ENCODE measurements at places on chromosomes 6 and 20. TPM values are rescaled to one million over a fixed set of nuclear protein-coding genes. Genes with fewer than 3 reads are reported as not detected.
A peak's percentile ranks its signal among the peaks of the same experiment; 100 is the strongest.

SRMS gene
- total RNA-seq: not detected

GRCh38 chr6:150176659-150177058 is 33.8 kb downstream of the PPP1R14C start:
- peak overlapping the region; percentile 95 for H3K27ac ChIP-seq
- H3K27me3 ChIP-seq: no peaks in the 10 kb centered on the region
- DNase-seq: no peak
- no peaks in the 10 kb centered on the region for H3K36me3 ChIP-seq

- peaks cover 28% of the 10 kb centered on the region for H3K4me1 ChIP-seq
- H3K27me3 ChIP-seq: no peaks in the 10 kb centered on the region
- no peak for DNase-seq
- peak overlapping the region; percentile 79 for H3K4me3 ChIP-seq
Observed at GRCh38 chr6:75752365-75752764, 3.3 kb downstream of the MYO6 start.

DNA sequence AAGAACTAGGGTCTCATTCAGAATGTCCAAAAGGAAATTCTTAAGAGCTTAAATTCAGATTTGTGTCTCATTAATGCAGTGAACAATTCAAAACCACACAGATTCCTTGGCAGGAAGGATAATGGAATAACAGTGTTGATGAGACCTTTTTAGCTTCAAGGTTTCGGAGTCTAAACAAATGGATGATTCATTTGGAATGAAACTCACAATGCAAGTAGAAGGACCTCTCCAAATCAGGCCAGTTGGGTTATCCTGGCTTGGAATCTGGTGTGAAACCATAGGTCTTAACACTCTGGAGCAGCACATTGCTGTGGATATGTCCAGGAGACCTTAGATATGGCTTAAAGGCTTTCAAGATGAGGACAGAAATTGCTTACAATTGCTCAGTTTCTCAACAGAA is 44.9 kb downstream of the KCTD20 start:
- H3K27ac ChIP-seq: no peak overlapping the region
- H3K27me3 ChIP-seq: no peaks in the 10 kb centered on the region

DNA sequence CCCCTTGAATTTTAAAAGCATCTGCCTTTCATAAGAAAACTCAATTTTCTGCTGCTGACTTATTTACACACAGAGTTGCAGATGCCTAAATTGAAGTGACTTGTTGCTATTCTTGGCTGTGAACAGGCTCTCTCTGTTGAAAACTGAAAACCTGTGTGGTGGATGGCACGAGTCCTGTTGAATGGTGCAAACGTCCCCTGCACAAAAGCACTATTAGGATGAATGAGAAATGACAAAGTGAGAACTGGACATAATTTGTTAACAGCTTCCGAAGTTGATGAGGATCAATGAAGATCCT is 201.7 kb upstream of the PREP start:
- H3K4me3 ChIP-seq: no peak overlapping the region
- H3K36me3 ChIP-seq: no peaks in the 10 kb centered on the region
- peaks cover 53% of the 10 kb centered on the region for H3K4me1 ChIP-seq
- H3K27me3 ChIP-seq: no peaks in the 10 kb centered on the region
- DNase-seq: no peak
- H3K27ac ChIP-seq: no peak overlapping the region

PGBD1 gene
- 3.6 TPM for total RNA-seq

- H3K27me3 ChIP-seq: no peaks in the 10 kb centered on the region
- H3K4me1 ChIP-seq: peaks cover 38% of the 10 kb centered on the region
- H3K4me3 ChIP-seq: no peak overlapping the region
- no peak for DNase-seq
- H3K36me3 ChIP-seq: peaks cover 17% of the 10 kb centered on the region
- H3K27ac ChIP-seq: no peak overlapping the region
Observed at GRCh38 chr6:15395087-15395486, 149.2 kb downstream of the JARID2 start.

DNA sequence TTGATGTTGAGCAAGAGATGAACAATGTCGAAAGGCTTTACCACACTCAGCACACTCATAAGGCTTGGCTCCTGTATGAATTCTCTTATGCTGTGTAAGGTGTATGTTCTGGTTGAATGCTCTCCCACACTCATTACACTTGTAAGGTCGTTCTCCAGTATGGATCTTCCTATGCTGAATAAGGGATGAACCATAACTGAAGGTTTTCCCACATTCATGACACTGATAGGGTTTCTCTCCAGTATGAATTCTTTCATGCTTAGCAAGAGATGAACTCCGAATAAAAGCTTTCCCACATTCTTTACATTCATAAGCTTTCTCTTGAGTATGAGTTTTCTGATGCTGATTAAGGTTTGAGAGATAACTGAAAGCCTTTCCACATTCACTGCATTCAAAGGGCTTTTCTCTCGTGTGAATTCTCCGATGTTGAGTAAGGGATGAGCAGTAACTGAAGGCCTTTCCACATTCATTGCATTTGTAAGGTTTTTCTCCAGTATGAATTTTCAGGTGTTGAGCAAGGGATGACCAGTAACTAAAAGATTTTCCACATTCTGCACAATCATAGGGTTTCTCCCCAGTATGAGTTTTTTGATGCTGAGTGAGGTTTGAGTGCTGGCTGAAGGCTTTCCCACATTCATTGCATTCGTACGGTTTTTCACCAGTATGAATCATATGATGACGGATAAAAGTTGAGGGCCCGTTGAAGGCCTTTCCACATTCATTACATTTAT is 21.1 kb downstream of the ZNF184 start:
- no peak overlapping the region for H3K4me3 ChIP-seq
- H3K27ac ChIP-seq: no peak overlapping the region
- no peaks in the 10 kb centered on the region for H3K27me3 ChIP-seq
- no peaks in the 10 kb centered on the region for H3K4me1 ChIP-seq
- H3K36me3 ChIP-seq: peaks cover 83% of the 10 kb centered on the region

- peaks cover 9% of the 10 kb centered on the region for H3K4me1 ChIP-seq
- no peak for DNase-seq
- no peak overlapping the region for H3K4me3 ChIP-seq
- H3K27me3 ChIP-seq: no peaks in the 10 kb centered on the region
- no peak overlapping the region for H3K27ac ChIP-seq
Observed at GRCh38 chr20:34716921-34717229, 12.7 kb downstream of the TP53INP2 start.

CST3 gene
- 483 TPM for total RNA-seq

- no peak overlapping the region for H3K27ac ChIP-seq
- H3K27me3 ChIP-seq: peaks cover 7% of the 10 kb centered on the region
- peaks cover 14% of the 10 kb centered on the region for H3K4me1 ChIP-seq
- H3K4me3 ChIP-seq: no peak overlapping the region
- no peaks in the 10 kb centered on the region for H3K36me3 ChIP-seq
Observed at GRCh38 chr20:60046011-60046413, 87.8 kb downstream of the CDH26 start.

GRCh38 chr6:68975064-68975463 is 340.0 kb downstream of the ADGRB3 start:
- H3K36me3 ChIP-seq: no peaks in the 10 kb centered on the region
- no peak for DNase-seq
- no peak overlapping the region for H3K27ac ChIP-seq
- H3K4me3 ChIP-seq: no peak overlapping the region

DNA sequence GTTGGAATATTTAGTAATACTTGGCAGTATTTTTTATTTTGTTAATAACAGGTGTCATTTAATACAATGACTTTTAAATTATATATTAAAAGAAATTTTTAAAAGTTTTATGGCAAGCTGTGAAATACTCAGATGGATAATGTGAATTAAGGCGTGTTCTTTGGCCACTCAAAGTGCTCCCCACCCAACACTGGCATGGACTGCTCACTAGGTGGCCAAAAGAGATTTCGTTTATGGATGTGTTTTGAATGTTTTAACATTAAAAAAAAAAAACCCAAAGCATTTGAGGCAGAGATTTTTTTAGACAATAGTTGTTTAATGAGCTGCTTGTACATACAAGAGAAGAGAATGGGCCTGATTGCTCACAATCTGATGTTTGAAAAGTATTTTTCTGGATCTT is 86.5 kb downstream of the QKI start:
- H3K4me3 ChIP-seq: no peak overlapping the region
- no peak overlapping the region for H3K27ac ChIP-seq
- no peaks in the 10 kb centered on the region for H3K27me3 ChIP-seq
- peaks cover 36% of the 10 kb centered on the region for H3K36me3 ChIP-seq

CLIC5 gene
- total RNA-seq: 75.8 TPM

SAMD5 gene
- 9.2 TPM for total RNA-seq

DNA sequence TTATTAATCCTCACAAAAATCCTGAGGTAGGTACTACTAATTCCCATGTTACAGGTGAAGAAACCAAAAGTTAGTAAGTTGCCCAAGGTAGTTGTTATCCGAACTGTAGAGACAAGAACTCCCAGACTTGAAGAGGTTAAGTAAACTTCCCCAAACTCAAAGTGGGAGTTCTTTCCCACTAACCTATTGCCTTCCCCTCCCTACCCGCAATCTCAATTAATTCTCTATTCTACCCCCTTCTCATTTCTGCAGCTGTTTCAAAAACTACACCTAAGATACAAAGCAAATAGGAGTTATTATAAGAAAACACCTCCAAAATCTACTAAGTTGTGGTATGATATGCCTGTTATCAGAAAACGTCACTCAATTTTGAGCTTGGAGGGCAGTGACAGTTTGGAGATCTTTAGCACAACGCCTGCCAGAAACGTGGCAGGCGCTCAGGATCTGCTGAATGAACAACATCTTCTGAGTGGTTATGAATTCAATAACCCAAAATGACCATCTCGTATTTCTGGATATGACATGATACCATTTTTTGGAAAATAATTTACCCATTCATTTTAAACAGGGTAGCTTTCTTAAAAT is 7.1 kb downstream of the CSNK2A1 start:
- peaks cover 38% of the 10 kb centered on the region for H3K36me3 ChIP-seq
- peak overlapping the region; percentile 53 for H3K4me3 ChIP-seq
- peak overlapping the region; percentile 83 for H3K27ac ChIP-seq

- no peak overlapping the region for H3K27ac ChIP-seq
- H3K4me1 ChIP-seq: no peaks in the 10 kb centered on the region
- H3K27me3 ChIP-seq: no peaks in the 10 kb centered on the region
- no peak for DNase-seq
- H3K36me3 ChIP-seq: no peaks in the 10 kb centered on the region
- no peak overlapping the region for H3K4me3 ChIP-seq
Observed at GRCh38 chr6:91500689-91501303, 913.9 kb upstream of the MAP3K7 start.

WFDC5 gene
- 0.74 TPM for total RNA-seq

KIF13A gene
- 40.1 TPM for total RNA-seq

TSPO2 gene
- total RNA-seq: not detected

RAET1L gene
- not detected for total RNA-seq

GRCh38 chr6:51570168-51570921 is 517.1 kb downstream of the PKHD1 start:
- H3K4me1 ChIP-seq: no peaks in the 10 kb centered on the region
- H3K27ac ChIP-seq: no peak overlapping the region
- DNase-seq: no peak
- no peaks in the 10 kb centered on the region for H3K27me3 ChIP-seq
- H3K4me3 ChIP-seq: no peak overlapping the region

DNA sequence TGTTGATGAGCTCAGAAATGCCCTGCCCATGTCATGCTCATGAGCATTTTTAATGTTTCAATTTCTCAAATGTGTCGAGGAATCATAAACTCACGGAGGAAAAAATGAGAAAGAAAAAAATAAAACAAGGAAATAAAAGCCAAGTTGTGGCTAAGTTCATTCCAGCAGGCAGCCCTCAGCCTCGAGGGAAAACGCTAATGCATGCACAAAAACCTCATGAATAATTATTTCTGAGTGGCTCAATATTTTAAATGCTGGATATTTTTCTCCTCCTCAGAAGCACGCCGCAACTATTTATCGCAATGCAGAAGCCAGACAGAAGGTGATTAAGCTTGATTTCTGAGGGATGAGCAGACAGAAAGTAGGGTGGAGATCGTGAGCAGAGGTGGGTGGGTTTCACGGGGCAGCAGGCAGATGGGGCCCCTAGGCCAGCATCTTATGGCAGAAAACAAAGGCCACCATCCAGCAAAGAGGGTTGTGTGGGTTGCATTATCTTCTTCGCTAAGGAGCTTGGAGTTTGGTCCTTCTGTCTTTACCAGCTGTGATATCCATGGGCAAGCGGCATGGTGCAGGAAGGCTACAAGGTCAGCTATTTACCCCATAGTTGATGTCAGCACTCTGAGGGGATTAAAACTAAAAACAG is 151.5 kb upstream of the LRFN2 start:
- no peak for DNase-seq
- H3K27me3 ChIP-seq: peaks cover 13% of the 10 kb centered on the region
- no peak overlapping the region for H3K27ac ChIP-seq

- DNase-seq: no peak
- peak overlapping the region; percentile 54 for H3K27ac ChIP-seq
- H3K4me3 ChIP-seq: no peak overlapping the region
Observed at GRCh38 chr20:10646886-10647420, 26.8 kb downstream of the JAG1 start.

DNA sequence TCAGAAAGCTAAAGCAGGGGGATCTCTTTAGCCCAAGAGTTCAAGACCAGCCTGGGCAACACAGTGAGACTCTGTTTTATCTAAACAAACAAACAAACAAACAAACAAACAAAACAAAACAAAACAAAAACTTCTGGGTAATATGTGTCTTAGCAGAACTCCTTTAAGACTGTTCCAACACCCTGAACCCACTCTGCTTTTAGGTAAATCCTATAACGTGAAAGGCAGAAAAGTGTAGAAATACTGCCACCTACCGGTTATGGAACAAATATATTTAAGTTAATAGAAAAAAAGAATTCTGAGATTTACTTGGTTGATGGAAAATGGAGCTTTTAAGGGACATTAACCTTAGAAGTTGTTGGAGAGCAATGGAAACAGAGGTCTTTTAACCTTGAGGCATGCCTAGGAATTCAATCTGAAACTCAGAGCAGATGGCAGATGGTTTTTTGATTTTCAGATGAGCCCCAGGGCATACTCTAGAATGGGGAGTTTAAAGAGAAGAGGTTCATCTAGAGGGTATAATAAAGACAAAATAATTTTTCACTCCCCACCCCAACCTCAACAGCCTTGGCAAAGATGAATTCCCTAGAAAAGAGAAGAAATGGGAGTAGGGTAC is 38.5 kb downstream of the SOD2 start:
- no peak overlapping the region for H3K27ac ChIP-seq
- no peaks in the 10 kb centered on the region for H3K27me3 ChIP-seq
- DNase-seq: no peak
- no peak overlapping the region for H3K4me3 ChIP-seq
- no peaks in the 10 kb centered on the region for H3K36me3 ChIP-seq

DEFB124 gene
- not detected for total RNA-seq

DNA sequence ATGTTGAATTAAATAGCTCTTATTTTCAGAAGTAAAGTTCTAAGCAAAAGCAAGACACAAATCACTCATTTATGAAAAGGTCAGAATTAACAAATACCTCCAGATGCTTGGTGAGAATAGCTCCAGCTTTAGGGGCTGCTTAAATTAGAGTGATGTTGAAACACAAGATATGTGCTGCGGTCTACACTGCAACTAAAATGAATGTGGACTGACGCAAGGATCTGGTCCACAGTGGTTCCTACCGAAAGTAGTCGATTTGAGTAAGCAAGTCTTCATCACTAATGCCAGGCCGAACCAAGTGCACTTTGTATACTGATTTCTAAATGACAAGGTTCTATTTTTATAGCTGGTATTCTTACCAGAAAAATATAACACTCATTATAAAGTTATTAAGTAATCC is 96.3 kb downstream of the PRDM1 start:
- H3K27me3 ChIP-seq: no peaks in the 10 kb centered on the region
- H3K4me1 ChIP-seq: peaks cover 1% of the 10 kb centered on the region
- no peak for DNase-seq
- H3K36me3 ChIP-seq: peaks cover 17% of the 10 kb centered on the region

GRCh38 chr6:83008626-83009025 is 57.0 kb downstream of the UBE3D start:
- H3K4me1 ChIP-seq: no peaks in the 10 kb centered on the region
- DNase-seq: no peak
- peaks cover 17% of the 10 kb centered on the region for H3K36me3 ChIP-seq

- H3K4me3 ChIP-seq: no peak overlapping the region
- H3K27me3 ChIP-seq: peaks cover 13% of the 10 kb centered on the region
- no peak overlapping the region for H3K27ac ChIP-seq
- DNase-seq: no peak
Observed at GRCh38 chr20:1472556-1473245, 6.1 kb upstream of the NSFL1C start.

Measured in type B pancreatic cell (in vitro differentiated cells).